ENCODE measurements at places on chromosomes 7 and 10.

DNA sequence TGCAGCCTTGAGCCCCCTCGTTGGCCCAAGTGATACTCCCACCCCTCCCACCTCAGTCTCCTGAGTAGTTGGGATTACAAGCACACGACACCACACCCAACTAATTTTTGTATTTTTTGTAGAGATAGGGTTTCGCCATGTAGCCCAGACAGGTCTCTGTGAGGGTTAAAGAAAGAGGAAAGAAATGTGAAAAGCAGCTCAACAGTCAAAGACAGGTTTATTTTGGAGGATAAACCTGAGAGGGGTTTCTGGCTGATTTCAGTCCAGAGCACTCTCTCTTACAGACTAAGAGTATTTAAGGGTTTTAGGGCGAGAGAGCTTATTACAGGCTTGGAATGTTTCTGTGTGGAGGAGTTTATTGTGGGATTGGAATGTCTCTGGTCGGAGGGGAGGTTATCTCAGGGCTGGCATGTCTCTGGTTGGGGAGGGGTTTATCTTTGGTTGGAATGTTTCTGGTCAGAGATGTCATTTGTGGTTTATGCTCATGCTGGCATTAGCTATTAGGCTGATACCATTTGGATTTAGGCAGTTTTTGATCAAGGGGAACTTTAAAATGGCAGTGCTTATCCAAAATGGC is 26.1 kb upstream of the SNX10 start:
- no peak for DNase-seq

- no peak for DNase-seq
Observed at GRCh38 chr7:20779041-20779440, 7.6 kb downstream of the SP8 start.

- DNase-seq: no peak
Observed at GRCh38 chr7:142553216-142553615, 196.1 kb upstream of the PRSS1 start.

GRCh38 chr7:6106140-6106904 is 75.1 kb downstream of the ANKRD61 start:
- DNase-seq: no peak

DNA sequence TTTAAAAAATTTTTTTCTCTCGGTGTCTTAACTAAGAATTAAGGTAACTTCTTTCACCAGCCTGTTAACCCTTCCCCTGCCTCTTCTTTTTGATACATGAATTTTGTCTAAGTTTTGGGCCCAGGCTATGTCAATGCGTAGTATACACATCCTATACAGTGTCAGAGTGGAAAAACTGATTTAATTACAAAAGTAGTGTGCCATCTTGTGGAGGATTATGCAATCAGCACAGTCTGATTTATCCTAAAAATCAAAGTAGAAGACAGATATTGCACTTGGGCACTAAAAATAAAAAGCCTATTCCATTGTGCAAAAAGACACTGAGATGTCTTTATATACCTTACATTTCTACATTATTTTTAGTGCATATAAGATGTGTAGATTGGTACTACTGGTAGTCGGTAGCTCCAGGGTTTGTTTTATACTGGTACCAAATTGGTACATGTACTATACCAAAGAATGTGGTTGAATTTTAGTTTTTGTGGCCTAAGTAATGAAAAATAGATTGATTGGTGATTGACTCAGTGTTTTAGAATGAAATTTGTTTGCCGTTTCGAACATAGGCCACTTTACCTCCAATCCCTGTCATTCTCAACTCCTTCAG is 96.6 kb downstream of the MKLN1 start:
- DNase-seq: no peak

DNA sequence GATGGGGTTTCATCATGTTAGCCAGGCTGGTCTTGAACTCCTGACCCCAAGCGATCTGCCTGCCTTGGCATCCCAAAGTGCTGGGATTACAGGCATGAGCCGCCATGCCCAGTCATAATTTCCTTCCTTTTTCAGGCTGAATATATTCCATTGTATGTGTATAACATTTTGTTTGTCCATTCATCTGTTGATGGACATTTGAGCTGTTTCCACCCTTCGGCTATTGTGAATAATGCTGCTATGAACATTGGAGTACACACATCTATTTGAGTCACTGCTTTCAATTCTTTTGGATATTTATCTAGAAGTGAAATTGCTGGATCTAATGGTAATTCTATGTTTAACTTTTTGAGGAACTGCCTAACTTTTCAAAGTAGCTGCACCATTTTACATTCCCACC is 34.6 kb downstream of the TLX1 start:
- no peak for DNase-seq

- no peak for DNase-seq
Observed at GRCh38 chr7:145779140-145779539, 337.5 kb upstream of the CNTNAP2 start.

- DNase-seq: no peak
Observed at GRCh38 chr7:82289152-82289535, 154.4 kb downstream of the CACNA2D1 start.
